ENCODE measurements at places on chromosomes 4 and X.

DNA sequence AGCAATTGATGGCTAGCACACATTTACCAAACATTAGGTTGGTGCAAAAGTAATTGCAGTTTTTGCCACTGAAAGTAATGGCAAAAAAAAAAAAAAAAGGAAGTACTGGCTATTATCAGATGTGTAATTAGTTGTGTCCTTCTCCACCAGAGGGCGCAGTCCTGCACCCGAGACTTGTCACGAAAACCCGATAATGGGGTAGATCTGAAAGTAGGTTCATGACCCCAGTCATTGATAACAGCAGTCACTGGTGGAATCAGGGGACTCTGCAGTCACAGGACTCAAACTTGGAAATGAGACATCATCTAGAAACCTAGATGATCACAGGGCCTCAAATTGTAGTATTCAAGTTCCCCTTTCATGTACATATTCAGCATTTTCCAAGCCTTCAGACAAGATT is 13.1 kb upstream of the ACOT9 start:
- peak; percentile 69 for DNase-seq

GRCh38 chrX:44432641-44433040 is 89.2 kb upstream of the EFHC2 start:
- DNase-seq, result no peak

DNA sequence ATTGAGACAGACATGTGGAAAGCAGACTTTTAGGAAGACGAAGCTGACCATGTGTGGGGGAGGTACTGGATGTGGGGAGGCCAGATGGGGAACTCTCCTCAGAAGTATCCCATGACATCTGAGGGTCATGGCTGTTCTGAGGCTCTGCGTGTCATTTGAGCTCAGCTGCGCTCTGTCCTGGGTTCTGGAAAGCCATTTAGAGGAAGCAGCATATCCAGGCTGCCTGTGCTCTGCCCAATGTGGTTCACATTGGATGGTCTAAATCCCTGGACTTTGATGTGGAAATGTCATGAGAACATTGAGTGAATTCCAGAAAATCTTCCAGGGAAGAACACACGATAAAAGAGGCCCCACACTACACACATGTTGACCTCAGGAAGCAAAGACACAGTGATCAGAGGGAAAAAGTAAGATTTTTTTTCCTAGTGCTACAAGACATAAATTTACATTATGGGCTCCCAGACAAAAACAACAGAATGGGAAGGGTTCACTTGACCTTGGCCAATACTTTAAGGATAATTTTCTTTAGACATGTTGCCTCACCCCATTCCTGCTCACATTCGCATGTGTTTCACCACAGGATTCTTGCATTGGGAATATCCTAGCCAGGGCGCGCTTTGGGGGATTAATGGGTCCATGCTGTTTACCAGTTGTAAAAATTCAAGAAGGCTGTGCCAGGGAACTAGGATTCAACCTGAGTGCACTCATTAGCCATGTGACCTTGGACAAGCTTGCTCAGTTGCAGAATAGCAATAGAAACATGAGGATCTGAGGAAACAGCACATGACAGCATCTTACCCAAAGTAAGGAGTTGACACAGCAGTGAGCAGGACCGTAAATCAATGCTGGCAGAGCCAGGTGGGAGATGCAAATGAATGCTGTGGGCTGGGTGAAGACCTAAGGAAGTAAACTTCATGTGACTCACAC is 73.2 kb upstream of the C1QTNF7 start:
- no peak for DNase-seq

GRCh38 chr4:185143601-185143969 is 519 bp downstream of the SLC25A4 start:
- peak; percentile 12 for DNase-seq

- DNase-seq, result no peak
Observed at GRCh38 chr4:83613994-83614393, 78.1 kb downstream of the GPAT3 start.

DNA sequence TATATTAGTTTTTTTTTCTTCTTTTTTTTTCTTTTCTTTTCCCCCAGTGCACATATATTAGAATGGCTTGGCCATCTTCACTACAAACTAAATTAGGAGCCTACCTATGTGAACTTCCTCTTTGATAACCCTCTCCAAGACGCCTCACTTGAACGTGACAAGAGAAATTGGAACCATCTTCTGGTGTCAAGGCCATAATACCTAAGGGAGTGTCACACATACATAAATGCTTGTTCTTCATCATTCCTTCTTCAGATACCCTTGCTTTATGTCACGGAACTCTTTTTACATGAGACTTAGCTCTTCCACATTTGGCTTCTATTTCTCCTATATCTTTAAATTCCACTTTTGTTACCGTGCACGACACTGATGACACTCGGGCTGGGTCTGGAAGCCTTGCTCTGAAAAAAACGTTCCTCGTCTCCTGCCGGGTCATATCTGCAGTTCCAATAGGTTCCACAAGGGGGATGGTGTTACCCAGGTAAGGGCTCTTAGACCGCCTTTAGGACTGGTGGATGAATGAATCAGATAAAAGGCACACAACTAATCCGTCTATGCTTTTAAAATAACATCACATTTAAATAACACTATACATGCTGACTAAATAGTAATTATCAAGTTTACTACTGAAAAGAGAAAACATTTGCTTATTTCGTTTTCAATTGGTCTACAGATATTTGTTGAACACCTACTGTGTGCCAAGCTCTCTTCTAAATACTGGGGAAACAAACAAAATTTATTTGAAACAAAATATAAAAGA is 19.9 kb downstream of the DGAT2L6 start:
- DNase-seq, result peak; percentile 62

DNA sequence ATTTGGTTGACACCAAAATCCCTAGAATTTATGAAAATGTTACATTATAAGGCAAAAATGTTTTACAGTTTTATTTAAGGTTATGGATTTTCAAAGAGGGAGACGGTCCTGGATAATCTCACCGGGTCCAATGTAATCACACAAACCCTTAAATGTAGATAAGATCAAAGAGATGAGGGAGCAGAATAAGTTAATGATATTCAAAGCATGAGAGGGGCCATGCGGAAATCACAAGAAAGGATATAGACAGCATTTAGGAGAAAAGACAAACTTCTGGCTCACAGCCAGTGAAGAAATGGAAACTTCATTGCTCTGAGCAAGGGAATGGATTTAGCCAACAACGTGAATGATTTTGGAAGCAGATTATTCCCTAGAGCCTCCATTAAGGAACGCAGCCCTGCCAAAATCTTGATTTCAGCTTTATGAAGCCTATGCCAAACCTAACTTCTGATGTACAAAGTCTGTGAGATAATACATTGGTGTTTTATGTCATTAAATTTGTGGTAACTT is 684.4 kb upstream of the GNPDA2 start:
- DNase-seq, result no peak

DNA sequence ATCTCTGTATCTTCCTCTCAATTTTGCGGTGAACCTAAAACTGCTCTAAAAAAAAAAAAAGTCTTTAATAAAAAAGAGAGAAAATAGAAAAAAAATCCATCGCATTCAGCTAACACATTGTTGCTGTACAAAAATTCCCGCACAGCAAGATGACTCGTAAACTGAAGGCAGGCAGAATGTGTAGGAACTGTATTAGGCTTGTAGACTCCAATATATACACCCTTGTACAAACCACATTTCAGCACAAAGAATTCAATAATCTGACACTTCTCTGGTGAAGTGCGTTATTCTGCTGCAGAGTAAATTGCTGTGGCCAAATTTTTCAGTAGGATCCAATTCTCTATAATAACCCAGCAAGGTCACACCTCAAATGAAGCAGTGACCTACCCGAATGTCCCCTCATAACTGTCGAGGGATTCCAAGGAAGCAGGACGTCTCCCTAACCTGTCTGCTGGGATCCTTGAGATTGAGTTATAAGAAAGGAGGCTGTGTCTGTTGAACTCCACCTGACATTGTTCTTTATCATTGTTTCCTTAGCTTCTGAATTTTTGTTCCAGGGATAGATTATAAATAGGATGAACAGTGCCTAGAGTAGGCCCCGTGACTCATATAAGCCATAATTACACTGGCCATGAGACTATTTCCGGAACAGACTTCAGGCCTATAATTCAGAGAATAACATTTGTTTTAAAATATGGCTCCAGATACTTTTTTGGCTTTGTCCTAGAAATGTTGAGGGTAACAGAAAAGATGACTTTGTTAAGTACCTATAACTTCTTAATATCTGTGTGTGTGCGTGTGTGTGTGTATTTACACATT is 348.3 kb downstream of the PCDH7 start:
- DNase-seq, result no peak

DNA sequence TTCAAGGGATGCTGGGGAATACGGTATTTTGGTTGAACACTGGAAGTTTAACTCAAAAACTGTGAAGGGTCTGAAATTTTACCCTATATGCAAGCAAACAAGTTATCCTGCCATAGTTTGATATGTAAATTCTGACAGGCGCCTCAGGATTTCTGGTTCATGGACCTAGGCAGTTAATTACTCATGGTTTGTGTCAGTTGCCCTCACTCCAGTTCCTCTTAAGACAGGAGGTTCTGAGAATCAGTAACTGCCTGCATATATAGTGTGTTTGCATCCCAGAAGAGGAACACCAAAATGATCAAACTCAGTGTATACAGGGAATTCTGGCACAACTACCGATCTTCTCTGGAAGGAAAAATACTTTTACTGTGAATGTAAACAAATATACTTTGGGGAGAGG is 360.4 kb upstream of the NWD2 start:
- DNase-seq, result no peak

- no peak for DNase-seq
Observed at GRCh38 chr4:8581094-8581861, 1.1 kb downstream of the GPR78 start.

DNA sequence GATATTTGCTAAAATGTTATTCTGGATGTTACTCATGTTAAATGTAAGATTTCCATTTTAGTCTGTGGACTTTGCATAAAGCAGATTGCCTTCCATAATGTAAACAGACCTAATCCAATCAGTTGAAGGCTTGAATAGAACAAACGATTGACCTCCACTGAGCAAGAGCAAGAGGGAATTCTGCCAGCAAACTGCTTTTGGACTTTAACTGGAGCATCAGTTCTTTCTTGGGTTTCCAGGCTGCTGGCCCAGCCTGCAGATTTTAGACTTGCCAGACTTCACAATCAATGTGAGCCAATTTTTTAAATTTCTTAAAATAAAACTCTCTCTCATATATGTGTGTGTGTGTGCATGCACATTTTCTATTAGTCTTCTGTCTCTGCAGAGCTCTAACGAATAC is 1248.8 kb downstream of the ADGRL3 start:
- DNase-seq, result no peak

Measured in CD4-positive, alpha-beta T cell treated with Interleukin-6 at 100 ng/mL for 8 hours (primary cell).